ENCODE measurements at places on chromosomes 4 and X.

DNA sequence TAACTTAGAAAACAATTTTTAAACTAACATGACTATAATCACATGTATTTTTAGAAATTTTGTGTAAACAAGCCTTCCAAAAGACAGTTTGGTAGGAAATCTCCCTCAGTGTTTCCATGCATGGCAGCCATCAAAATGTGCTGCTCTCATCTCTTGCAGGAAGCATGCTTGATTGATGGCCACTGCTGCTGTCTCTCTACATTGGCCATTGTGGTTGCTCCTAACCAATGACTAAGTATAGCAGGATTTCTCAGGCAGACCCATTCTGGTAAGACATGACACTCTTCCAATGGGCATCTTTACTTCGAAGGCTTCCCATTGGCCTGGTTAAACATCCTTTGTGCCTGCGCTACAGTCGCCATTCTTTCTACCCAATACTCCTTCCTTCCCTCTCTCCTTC is 78.9 kb upstream of the GUCY1A1 start:
- no peak for DNase-seq

DNA sequence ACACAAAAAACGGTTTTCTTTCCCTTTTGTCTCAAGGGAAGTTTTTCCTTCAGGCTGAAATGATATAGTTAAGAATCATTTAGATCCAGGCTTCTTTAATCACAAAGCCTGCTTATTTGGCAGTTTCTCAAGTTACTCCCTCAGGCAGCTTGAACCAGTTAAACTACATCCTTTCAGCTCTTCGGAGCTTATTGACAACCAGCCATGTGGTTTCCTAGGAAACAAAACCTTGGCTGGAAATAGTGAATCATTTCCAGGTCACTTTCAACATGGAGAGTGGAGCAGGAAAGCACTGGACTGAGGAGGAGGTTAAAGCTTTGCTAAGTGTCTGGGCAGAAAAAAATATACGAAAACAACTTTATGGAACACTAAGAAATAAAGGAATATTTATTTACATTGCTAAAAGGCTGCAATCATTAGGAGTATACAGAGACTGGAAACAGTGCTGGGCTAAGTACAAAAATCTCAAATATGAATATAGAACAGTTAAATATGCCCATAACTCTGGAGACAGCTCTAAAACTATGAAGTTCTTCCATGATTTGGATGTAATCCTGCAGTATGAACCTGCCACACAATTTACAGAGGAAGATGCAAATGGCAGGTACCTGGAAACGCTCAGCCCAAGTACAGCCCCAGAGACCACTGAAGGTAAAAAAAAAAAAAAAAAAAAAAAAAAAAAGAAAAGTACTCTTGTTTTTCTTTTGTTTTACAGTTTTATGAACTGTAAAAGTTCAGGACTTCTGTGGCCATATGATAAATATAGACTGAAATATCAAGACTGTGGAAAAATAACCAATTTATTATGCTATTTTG is 23.2 kb upstream of the AASDH start:
- peak; percentile 57 for DNase-seq

DNA sequence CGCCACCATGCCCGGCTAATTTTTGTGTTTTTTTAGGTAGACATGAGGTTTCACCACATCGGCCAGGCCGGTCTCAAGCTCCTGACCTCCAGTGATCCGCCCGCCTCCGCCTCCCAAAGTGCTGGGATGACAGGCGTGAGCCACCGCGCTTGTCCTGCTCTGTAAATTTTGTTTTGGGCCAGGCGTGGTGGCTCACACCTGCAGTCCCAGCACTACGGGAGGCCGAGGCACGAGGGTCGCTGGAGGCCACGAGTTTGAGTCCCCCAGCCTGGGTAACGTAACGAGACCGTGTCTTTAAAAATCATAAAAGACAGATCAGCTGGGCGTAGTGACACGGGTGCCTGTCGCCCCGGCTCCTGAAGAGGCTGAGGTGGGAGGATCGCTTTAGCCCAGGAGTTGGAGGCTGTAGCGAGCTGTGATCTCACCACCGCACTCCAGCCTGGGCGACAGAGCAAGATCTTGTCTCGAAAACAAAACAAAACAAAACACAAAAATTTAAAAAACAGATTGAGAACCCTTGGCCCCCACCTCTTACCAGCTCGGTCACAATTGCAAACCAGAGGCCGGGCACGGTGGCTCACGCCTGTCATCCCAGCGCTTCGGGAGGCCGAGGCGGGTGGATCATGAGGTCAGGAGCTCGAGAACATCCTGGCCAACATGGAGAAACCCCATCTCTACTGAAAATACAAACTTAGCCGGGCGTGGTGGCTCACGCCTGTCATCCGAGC is 34.0 kb upstream of the PPP2R3B start:
- DNase-seq: no peak

- peak; percentile 3 for DNase-seq
These were observed 63.7 kb upstream of the CD99 start for GRCh38 chrX:2627272-2627867.

- no peak for DNase-seq
These were observed 55.1 kb upstream of the INPP4B start for GRCh38 chr4:142901166-142901662.

DNA sequence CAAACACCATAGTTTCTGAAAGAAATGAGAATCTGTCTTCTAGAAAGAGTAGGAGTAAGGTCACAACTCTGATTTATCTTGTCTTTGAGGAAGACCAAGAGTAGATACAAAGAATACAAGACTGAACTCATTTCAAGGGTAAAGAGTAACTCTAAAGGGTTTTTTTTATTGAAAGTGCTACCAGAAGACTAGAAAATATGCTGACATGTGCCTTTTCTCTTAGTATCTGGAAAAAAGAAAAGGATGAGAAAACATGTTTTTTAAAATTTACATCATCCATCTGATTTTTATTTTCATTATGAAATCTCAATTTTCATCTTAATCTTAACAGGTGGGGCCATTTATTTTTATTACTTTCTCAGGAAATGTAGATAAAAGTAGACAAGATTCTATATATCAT is 43.0 kb downstream of the UNC5C start:
- DNase-seq: no peak

DNA sequence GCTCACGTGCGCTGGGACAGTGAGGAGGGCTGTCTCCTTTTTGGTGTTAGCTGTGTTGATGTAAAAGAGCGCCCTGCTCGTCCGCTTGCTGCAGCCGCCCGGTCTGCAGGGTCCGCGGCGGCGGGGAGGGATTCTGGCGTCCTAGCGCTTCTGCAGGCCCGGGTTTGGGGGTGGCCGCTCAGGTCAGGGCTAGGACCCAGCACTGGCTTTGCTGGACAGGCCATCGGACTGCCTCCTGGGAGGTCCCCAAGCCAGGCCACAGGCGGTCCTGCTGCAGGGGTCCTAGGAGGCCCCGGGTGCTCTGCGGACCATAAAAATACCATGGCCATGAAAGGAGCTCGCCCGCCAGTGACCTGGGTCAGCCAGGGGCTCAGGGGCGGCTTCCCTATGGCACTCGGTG is 308.7 kb downstream of the DCTD start:
- DNase-seq: no peak

Data from urothelium cell line (cell line).